Stomach (tissue), 19 donors: ENCODE measurements at places on chromosomes 12 and 14.

- DNase-seq, result no peak
Observed at GRCh38 chr14:96349286-96350075, 13.7 kb downstream of the ATG2B start.

GRCh38 chr12:98470469-98471082 is 44.8 kb upstream of the TMPO start:
- DNase-seq, result no peak

GRCh38 chr14:76832503-76832988 is 6.3 kb downstream of the LRRC74A start:
- DNase-seq, result no peak

DNA sequence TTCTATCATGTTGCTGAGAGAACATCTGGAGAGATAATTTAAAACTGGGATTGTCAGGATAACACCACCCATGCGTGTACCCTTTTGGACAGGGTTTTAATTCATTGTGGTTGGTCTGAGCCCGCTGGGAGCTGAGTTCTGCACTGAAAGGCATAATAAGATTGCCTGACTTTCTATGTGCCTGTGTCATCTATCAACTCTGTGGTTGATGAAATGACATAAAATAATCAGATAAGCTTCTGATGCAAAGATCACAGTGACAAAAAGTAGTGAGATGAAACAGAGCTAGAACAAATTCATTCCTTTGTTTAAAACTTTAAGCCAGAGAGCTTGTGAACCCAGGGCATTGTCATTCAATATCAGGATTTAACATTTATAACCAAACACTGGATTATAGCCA is 98.7 kb downstream of the BBS10 start:
- DNase-seq, result no peak
